ENCODE measurements at places on chromosomes 2 and 18.

GRCh38 chr2:189446780-189447179, 5.5 kb downstream of the WDR75 start:
- no peak for DNase-seq

DNA sequence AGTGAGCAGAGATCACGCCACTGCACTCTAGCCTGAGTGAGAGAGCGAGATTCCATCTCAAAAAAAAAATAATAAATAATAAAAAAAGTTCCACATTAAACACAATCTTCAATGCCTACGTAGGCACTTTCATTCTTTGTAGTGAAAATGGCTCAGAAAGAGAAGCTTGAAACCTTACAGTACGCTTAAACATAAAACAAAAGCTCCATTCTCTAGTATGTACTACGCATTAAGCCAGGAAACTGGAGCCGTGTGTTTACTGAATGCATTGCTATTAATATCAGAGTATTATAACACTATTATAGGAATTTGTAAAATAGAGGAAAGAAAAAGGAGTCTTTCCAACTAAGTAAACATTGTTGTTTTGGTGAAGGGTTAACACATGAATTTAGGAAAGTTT, 41.3 kb upstream of the LMAN1 start:
- DNase-seq: no peak

- no peak for DNase-seq
Measured at GRCh38 chr18:2340335-2340734, 231.0 kb downstream of the METTL4 start.

- no peak for DNase-seq
Measured at GRCh38 chr2:41763141-41763540, 284.7 kb upstream of the PKDCC start.

- no peak for DNase-seq
Measured at GRCh38 chr2:237336131-237336530, 77.8 kb downstream of the COL6A3 start.

DNA sequence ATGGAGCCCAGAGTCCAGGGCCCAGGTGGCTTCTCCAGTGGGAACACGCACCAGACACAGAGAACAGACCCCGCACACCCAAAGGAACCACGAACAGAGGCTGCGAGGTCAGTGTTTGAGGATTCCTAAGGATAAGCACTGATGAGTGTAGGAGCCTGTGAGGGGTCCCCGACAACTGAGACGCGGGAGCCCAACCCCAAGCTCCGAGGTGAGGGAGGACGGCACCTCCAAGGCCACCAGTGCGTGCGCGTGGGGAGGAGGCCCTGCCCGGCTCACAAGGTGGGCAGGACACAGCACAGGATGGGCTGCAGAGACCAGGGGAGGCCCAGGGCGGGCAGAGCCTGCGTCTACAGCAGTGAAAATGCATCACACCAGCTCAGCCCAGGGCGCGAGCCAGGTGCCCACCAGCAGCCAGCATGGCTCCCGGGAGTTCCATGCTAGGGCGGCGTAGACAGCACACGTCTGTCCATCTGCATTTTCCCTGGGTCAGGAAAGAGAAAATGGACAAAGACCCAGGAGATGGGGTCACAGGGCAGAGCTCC, 189.1 kb downstream of the EIPR1 start:
- DNase-seq: no peak

DNA sequence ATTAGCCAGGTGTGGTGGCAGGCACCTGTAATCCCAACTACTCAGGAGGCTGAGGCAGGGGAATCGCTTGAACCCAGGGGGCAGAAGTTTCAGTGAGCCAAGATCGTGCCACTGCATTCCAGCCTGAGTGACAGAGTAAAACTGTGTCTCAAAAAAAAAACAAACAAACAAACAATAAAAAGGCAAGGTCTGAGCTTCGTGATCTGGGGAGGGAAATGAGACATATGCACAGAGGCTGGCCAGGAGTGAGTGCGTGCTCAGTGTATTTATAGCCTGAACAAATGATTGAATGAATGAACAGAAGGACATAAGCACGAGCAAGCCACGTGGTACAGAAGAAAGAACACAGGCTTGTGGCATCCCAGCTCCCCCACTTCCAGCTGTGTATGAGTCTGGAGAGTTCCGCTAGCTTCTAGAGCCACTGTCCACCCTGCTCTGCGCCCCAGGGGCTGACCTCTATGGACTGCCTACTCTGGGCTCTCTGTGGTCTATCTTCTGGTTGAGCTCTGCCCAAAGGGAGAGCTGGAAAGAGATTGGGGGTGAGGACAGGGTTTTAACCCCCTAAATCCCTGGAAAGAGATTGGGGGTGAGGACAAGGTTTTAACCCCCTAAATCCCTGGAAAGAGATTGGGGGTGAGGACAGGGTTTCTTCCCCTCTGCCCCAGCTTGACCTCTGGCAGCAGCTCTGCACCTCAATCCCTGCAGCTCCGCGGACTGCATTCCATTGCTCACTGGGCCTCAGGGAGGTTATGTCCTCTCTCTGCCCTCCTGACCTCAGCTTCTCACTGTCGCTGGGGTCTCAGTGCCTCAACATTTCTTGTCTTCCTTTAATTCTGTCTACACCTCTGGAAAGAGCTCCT, 11.0 kb upstream of the ROCK2 start:
- no peak for DNase-seq

DNA sequence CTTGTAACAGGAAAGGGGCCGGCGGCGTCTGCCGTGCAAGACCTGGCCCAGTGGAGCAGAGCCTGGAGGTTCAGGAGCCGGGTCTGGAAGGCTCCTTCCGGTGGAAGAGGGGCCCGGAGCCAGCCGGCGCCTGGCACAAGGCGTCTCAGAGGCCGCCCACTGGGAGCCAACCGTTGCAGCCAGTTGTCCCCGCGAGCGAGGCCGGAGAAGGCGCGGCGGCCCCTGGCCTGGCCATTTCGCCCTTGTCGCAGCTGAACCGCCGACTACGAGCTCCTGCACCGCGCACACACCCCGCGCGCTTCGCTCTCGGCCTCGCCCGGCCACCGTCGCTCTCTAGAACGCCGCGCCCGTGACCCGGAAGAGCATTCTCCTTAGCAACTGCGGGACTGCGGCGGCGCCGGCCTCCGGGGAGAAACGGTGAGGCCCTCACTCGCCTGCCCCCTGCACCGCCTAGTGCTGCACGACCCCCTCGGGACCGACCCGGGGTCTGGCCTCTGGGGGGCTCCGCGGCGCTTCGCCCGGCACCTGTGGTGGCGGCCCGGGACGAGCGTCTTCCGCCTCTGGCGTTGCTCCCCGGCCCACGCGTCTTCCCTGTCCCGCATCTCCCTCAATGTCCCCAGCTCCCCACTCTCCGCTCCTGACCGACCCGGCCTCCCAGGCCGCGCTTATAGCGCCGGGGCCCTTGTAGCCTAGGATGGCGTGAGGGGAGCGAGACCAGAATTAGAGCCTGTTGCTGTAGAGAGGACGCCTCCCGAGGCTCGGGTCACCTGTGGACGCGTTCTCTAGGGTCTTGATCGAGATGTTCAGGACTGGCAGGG, at the start of gene DIS3L2:
Gene DIS3L2, plus strand, starts transcription at position 365 of the 818 bp plus-strand sequence. CDS start 53,215 bp downstream, outside the sequence.
- peak; percentile 71 for DNase-seq

GRCh38 chr2:18077231-18077630, 198.8 kb downstream of the KCNS3 start:
- no peak for DNase-seq

GRCh38 chr2:216694826-216695217, 527 bp downstream of the IGFBP5 start:
- DNase-seq: no peak

DNA sequence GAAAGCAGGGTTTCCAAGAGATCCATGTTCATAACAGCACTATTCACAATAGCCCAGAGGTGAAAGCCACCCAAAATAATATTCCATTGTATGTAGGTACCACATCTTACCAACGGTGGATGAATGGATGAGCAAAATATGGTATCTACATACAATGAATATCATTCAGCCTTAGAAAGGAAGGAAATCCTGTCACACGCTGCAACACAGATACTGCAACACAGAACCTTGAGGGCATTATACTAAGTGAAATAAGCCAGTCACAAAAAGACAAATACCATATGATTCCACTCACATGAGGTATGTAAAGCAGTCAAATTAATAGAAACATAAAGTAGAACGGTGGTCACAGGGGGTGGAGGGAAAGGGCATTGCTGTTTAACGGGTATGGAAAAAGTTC, 155.7 kb downstream of the DTNB start:
- DNase-seq: no peak

GRCh38 chr2:200470230-200470629, 39.6 kb downstream of the KCTD18 start:
- DNase-seq: no peak

GRCh38 chr2:148244593-148245292, 223.9 kb downstream of the MBD5 start:
- no peak for DNase-seq

DNA sequence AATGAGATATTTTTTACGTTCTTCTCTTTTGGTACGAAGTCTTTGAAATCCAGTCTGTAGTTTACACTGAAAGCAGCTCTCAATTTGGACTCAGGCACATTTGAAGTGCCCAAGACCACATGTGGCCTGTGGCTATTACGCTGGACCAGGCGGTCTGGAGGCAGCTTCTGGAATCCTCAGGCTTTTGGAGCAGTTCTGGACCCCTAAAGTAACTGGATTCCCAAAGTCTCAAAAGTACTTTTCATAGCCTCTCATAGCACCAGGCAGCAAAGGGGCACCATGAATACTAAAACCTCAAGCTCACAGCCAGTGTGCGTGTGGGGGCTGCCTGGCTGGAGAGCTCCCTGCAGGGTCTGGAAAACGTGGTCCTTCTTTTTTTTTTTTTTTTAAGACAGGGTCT, 119.0 kb downstream of the SMAD7 start:
- peak; percentile 6 for DNase-seq

Data from tibial artery (tissue), 4 donors.